ENCODE measurements at places on chromosomes 12 and 14. TPM values are rescaled to one million over a fixed set of nuclear protein-coding genes. Genes with fewer than 3 reads are reported as not detected.

The KRT84 gene
- total RNA-seq: not detected

- H3K27ac ChIP-seq: no peak overlapping the region
- H3K27me3 ChIP-seq: no peaks in the 10 kb centered on the region
- no peaks in the 10 kb centered on the region for H3K36me3 ChIP-seq
- H3K4me1 ChIP-seq: no peaks in the 10 kb centered on the region
Measured at GRCh38 chr14:22567437-22567836, 21.6 kb downstream of the DAD1 start.

DNA sequence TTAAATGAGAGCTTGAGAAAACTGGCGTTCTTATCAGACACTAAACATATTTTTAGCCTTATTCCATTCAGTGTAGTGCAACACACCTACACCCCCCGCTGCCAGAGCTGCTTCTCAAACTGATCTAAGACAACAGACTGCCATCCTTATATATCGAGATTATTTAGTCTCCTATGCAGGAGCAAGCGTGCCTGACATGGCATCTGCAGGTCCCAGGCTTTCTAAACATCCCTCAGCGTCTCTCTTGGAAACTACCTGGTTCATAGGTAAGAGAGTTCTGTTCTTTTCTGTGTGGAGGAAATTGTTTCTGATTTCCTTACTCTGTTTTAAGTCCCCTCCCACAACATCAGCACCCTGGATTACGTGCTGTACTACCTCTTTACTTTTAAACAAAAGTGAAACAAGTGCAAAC, 117.1 kb upstream of the PTPRB start:
- DNase-seq: no peak
- no peak overlapping the region for H3K4me3 ChIP-seq
- H3K27me3 ChIP-seq: no peaks in the 10 kb centered on the region
- no peaks in the 10 kb centered on the region for H3K4me1 ChIP-seq
- H3K27ac ChIP-seq: no peak overlapping the region

The PZP gene
- 0.30 TPM for total RNA-seq

The ESPL1 gene
- total RNA-seq: not detected

DNA sequence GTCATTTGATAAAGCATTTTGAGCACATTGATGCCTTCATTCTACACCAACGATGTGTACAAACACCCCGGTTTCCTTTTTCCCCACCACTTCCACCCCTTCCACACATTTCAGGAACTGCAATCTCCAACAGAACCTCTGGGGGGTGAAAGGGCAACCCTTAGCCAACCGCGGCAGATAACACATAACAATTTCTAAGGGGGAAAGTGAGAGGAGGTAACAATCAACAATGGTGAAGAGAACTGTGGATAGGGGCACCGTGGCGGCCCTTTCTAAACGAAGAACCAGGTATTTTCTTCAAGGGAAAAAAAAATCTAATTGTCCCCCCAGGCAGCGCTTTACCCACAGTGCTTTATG, 1.1 kb downstream of the KITLG start:
- peak overlapping the region; percentile 62 for H3K4me3 ChIP-seq
- no peaks in the 10 kb centered on the region for H3K27me3 ChIP-seq
- DNase-seq: no peak
- H3K4me1 ChIP-seq: no peaks in the 10 kb centered on the region

The C12orf50 gene
- total RNA-seq: not detected

The KLRC4 gene
- total RNA-seq: not detected

GRCh38 chr12:47793015-47793681, 20.1 kb downstream of the SLC48A1 start:
- no peaks in the 10 kb centered on the region for H3K4me1 ChIP-seq
- DNase-seq: no peak
- no peak overlapping the region for H3K4me3 ChIP-seq
- no peaks in the 10 kb centered on the region for H3K27me3 ChIP-seq
- no peak overlapping the region for H3K27ac ChIP-seq

DNA sequence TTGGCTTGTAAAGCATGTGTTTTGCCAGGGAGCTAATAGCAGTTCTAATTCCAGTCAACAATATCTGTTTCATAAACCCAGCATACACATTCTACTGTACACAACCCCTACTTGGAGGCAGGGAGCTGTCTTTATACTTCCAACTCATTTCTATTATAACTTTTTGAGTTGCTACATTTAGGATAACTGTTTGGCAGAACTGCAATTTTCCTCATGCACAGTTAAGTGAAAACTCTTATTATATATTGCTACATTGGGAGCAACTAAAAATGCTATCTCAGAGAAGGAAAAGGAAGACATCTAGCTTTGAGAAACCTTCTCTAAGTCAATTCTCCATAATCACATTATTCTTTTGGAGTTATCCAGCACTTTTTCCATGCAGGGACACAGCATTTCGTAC, 480.2 kb downstream of the RPS29 start:
- no peak overlapping the region for H3K4me3 ChIP-seq
- no peaks in the 10 kb centered on the region for H3K4me1 ChIP-seq
- H3K27me3 ChIP-seq: no peaks in the 10 kb centered on the region

GRCh38 chr14:99853206-99853605, 60.0 kb downstream of the EML1 start:
- H3K27ac ChIP-seq: no peak overlapping the region
- H3K36me3 ChIP-seq: no peaks in the 10 kb centered on the region
- no peaks in the 10 kb centered on the region for H3K4me1 ChIP-seq
- no peak overlapping the region for H3K4me3 ChIP-seq

- no peaks in the 10 kb centered on the region for H3K27me3 ChIP-seq
- no peak overlapping the region for H3K4me3 ChIP-seq
- H3K4me1 ChIP-seq: no peaks in the 10 kb centered on the region
- no peaks in the 10 kb centered on the region for H3K36me3 ChIP-seq
- H3K27ac ChIP-seq: no peak overlapping the region
- DNase-seq: no peak
Measured at GRCh38 chr12:1925684-1926006, 7.2 kb upstream of the CACNA2D4 start.

- no peaks in the 10 kb centered on the region for H3K36me3 ChIP-seq
- no peak for DNase-seq
- no peaks in the 10 kb centered on the region for H3K27me3 ChIP-seq
Measured at GRCh38 chr14:57609192-57610075, 115.8 kb upstream of the CCDC198 start.

GRCh38 chr12:50637870-50638481, 125.9 kb upstream of the ATF1 start:
- no peak for DNase-seq
- no peaks in the 10 kb centered on the region for H3K36me3 ChIP-seq
- no peak overlapping the region for H3K27ac ChIP-seq

GRCh38 chr14:100088226-100088625, 23.0 kb downstream of the EVL start:
- no peak overlapping the region for H3K27ac ChIP-seq
- no peaks in the 10 kb centered on the region for H3K36me3 ChIP-seq
- H3K4me1 ChIP-seq: no peaks in the 10 kb centered on the region
- DNase-seq: no peak
- H3K4me3 ChIP-seq: no peak overlapping the region
- H3K27me3 ChIP-seq: no peaks in the 10 kb centered on the region

DNA sequence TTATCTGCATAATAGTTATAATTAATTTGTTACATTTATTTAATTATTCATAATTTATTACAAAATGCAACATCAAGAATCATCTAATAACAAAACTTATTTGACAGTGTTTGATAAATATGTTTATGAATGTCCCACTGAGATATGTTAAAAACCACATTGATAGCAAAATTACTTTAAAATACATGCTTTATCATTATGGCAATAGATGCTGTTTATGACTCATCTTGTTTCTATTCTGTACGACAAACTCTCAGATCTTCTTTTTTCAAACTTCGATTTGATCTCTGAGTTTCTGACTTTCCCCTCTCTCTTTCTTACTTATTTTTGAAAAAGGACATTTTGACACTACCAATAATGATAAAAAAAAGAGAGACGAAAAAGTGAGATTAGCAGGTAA, 56.8 kb upstream of the LRRK2 start:
- H3K36me3 ChIP-seq: no peaks in the 10 kb centered on the region
- no peaks in the 10 kb centered on the region for H3K4me1 ChIP-seq
- no peaks in the 10 kb centered on the region for H3K27me3 ChIP-seq
- no peak for DNase-seq
- no peak overlapping the region for H3K4me3 ChIP-seq

- no peak overlapping the region for H3K4me3 ChIP-seq
- no peaks in the 10 kb centered on the region for H3K27me3 ChIP-seq
- no peak overlapping the region for H3K27ac ChIP-seq
- no peak for DNase-seq
- H3K4me1 ChIP-seq: peaks cover 11% of the 10 kb centered on the region
Measured at GRCh38 chr12:55995366-55995765, 1.7 kb upstream of the SUOX start.

The RNF212B gene
- not detected for total RNA-seq

The IQSEC3 gene
- total RNA-seq: 2.0 TPM

GRCh38 chr14:61518403-61518802, 176.9 kb upstream of the HIF1A start:
- no peak overlapping the region for H3K4me3 ChIP-seq
- H3K4me1 ChIP-seq: no peaks in the 10 kb centered on the region
- no peak overlapping the region for H3K27ac ChIP-seq
- no peak for DNase-seq
- no peaks in the 10 kb centered on the region for H3K36me3 ChIP-seq

GRCh38 chr14:36524220-36524837, 4.3 kb upstream of the NKX2-1 start:
- no peak overlapping the region for H3K4me3 ChIP-seq
- peaks cover 4% of the 10 kb centered on the region for H3K27me3 ChIP-seq

GRCh38 chr12:117580015-117580717, 218.7 kb upstream of the NOS1 start:
- H3K36me3 ChIP-seq: no peaks in the 10 kb centered on the region
- H3K4me3 ChIP-seq: no peak overlapping the region
- no peaks in the 10 kb centered on the region for H3K27me3 ChIP-seq
- peak; percentile 7 for DNase-seq

The PRH2 gene
- 2.0 TPM for total RNA-seq

GRCh38 chr12:53236443-53237111, 4.6 kb upstream of the RARG start:
- H3K27ac ChIP-seq: no peak overlapping the region
- H3K4me3 ChIP-seq: no peak overlapping the region
- H3K27me3 ChIP-seq: no peaks in the 10 kb centered on the region

The KRT1 gene
- total RNA-seq: not detected

The MYO1A gene
- not detected for total RNA-seq

DNA sequence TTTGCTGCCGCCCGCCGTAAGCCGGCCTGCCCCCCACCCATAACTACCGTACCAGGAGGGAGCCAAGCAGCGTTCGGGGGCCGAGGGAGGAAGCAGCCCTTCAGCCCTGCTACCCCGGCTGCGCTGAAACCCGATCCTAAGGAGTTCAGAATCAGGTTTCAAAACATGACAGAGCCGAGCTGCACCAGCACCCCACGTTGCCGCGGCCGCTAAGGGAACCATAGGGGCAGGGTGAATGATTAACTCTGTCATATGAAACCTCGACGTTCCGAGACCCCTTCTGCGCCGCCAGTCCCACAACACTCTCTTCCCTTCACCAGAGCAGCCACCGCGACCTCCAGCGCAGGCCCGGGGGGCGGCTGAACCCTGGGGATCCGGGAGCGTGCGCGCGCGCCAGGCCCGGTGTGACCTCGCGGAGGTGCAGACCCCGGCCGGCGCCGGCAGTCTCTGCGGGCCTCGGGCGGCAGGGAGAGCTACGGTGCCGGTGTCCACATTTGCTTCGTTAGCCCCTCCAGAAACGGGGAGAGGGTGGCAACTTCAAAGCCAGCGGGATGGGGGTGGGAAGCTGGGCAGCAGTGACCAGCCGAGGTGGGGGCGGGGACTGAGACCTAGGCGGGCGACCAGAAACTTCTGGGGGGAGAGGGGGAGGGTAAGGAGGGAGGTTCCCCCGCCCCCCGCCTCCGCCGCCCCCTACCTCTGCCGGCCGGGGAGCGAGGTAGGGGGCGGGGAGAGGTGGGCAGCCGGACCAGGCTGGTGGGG, 1.6 kb downstream of the SIX4 start:
- H3K36me3 ChIP-seq: no peaks in the 10 kb centered on the region
- no peak overlapping the region for H3K27ac ChIP-seq
- H3K27me3 ChIP-seq: peaks cover 95% of the 10 kb centered on the region
- peak overlapping the region; percentile 85 for H3K4me3 ChIP-seq

- no peak for DNase-seq
- no peaks in the 10 kb centered on the region for H3K4me1 ChIP-seq
- H3K27me3 ChIP-seq: no peaks in the 10 kb centered on the region
- H3K36me3 ChIP-seq: no peaks in the 10 kb centered on the region
Measured at GRCh38 chr12:54526812-54527630, 22.4 kb upstream of the PDE1B start.

The CNTN1 gene
- 27.3 TPM for total RNA-seq

GRCh38 chr12:88179436-88180014, 37.4 kb downstream of the TMTC3 start:
- H3K27ac ChIP-seq: no peak overlapping the region
- no peaks in the 10 kb centered on the region for H3K36me3 ChIP-seq
- no peak overlapping the region for H3K4me3 ChIP-seq
- H3K27me3 ChIP-seq: no peaks in the 10 kb centered on the region
- no peak for DNase-seq

The GALNT8 gene
- total RNA-seq: 3.1 TPM

DNA sequence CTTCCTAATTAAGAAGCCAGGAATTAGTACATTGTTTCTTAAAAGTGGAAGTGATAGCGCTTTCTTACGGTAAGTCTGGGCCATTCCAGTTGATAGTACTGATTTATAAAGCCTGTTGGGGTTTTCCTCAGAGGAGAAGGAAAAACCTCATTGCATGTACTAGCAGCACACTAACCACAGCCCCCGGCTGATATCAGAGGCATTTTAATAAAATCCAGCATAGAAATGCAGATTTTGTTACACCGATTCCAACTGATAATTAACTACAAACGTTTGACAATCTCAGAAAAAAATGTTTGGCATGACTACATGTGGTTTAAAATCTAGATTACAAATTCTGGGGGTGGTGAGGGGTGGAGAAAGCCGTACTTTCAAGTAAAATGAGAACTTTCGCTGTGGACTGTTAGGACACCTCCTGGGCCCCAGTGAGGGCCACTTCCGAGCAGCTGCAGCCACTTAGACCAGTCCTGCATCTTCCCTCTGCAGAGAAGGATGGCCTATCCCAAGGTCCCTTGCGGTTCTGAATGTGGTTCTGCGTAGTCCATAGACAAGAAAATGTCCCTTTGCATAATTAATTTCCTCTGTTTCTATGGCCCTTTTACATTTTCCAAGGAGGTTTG, 374.4 kb downstream of the NUAK1 start:
- no peaks in the 10 kb centered on the region for H3K36me3 ChIP-seq
- no peaks in the 10 kb centered on the region for H3K27me3 ChIP-seq
- DNase-seq: no peak

The ADAMTS20 gene
- not detected for total RNA-seq

DNA sequence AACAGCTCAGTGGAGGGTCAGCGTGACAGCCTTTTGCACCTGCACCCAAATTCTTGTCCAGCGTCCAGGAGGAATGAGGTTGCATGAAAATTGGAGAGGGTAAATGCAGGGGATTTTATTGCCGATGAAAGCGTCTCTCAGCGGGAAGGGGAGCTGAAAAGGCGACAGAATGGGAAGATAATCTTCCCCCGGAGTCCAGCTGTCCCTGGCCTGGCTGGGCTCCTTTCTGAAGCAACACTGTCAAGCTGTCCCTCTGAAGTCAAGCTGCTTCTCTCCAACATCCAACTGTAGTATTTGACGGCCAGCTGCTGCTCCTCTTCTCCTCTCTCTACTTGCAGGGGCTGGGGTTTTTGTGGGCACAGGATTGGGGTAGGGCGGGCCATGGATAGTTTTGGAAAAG, 32.7 kb downstream of the NOPCHAP1 start:
- H3K27ac ChIP-seq: no peak overlapping the region
- DNase-seq: no peak
- H3K36me3 ChIP-seq: no peaks in the 10 kb centered on the region
- no peaks in the 10 kb centered on the region for H3K4me1 ChIP-seq
